Endothelial cell of umbilical vein (primary cell): ENCODE measurements at places on chromosomes 1 and 21. TPM values are rescaled to one million over a fixed set of nuclear protein-coding genes. Genes with fewer than 3 reads are reported as not detected.

- peak; percentile 12 for DNase-seq
Observed at GRCh38 chr1:208108213-208108608, 136.0 kb downstream of the PLXNA2 start.

- peak; percentile 90 for DNase-seq
Observed at GRCh38 chr1:218874313-218874712, 299.4 kb upstream of the LYPLAL1 start.

- no peak for DNase-seq
Observed at GRCh38 chr1:30829889-30830288, 72.3 kb upstream of the LAPTM5 start.

- DNase-seq, result no peak
Observed at GRCh38 chr1:81976539-81976938, 175.8 kb downstream of the ADGRL2 start.

Gene DIRAS3
- 1.0 and 1.2 TPM in 2 replicates for total RNA-seq

Gene LAMTOR5
- 137 and 150 TPM in 2 replicates for total RNA-seq
